Adrenal gland (tissue), 19 donors: ENCODE measurements at places on chromosomes 12 and 14. TPM values are rescaled to one million over a fixed set of nuclear protein-coding genes. Genes with fewer than 3 reads are reported as not detected.

AQP2 gene
- 0.61 TPM for polyA plus RNA-seq

GNS gene
- 44.3 TPM for polyA plus RNA-seq

KRT85 gene
- not detected for polyA plus RNA-seq

HIGD1C gene
- polyA plus RNA-seq, result not detected

REM2 gene
- 0.64 TPM for polyA plus RNA-seq

MYF5 gene
- polyA plus RNA-seq, result not detected

DNA sequence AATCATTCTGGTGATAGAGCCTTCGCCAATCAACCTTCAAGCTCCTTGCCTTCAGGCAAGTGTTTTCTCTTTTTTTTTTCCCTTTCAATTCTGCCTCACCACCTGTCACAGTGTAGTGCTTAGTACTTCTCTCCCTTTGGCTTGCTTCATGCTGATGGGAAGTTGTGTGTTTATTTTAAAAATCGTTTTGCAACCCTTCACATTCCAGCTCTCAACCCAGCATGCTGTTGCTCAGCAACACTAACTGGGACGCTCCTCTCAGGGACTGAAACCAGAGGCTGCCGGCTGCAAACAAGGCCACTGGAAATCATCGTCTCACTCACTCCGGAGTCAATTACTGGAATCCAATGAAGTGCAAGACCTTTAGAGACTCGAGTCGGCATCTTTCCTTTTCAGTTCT is 342.7 kb downstream of the PRKD1 start:
- DNase-seq, result peak; percentile 89
- H3K4me3 ChIP-seq, result no peak overlapping the region
- no peaks in the 10 kb centered on the region for H3K27me3 ChIP-seq

GRCh38 chr12:24134092-24134491 is 184.6 kb upstream of the SOX5 start:
- DNase-seq, result no peak
- H3K4me3 ChIP-seq, result no peak overlapping the region
- H3K4me1 ChIP-seq, result no peaks in the 10 kb centered on the region
- no peak overlapping the region for H3K27ac ChIP-seq
- no peaks in the 10 kb centered on the region for H3K27me3 ChIP-seq

DNA sequence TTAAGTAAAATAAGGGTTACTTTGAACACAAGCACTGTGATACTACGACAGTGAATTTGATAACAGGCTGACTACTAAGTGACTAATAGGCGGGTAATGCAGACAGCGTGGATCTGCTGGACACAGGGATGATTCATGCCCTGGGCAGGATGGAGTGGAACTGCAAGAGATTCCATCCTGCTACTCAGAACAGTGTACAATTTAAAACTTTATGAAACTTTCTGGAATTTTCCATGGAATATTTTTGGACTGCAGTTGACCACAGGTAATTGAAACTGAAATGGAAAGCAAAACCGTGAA is 46.0 kb downstream of the YEATS4 start:
- H3K27me3 ChIP-seq, result no peaks in the 10 kb centered on the region
- no peaks in the 10 kb centered on the region for H3K4me1 ChIP-seq
- peak overlapping the region; percentile 58 for H3K27ac ChIP-seq

DNA sequence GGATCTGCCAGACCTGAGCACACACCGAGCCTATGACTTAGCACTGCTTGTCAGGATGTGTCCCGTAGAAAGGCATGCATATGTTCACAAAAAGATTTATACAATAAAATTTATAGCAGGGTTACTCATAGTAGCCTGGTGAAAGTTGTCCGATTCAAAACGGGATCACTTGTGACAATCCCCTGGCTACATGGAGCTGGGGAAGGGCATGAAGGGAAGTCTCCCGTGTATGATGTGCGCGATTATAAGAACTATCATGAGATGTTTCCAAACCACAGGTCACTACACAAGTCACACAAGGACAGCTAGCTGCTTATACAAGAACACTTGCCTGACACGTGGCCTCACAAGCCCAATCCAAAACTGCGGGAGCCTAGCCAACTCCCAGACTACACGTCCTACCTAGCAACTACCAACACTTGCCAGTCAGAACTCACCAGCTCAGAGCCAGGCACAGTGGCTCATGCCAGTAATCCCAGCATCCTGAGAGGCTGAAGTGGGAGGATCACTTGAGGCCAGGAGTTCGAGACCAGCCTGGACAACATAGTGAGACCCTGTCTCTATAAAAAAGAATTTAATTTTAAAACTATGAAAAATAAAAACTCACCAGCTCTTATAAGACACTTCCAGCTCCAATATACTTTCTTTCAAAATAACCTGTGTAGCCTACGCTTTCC is 7.5 kb upstream of the CDCA4 start:
- H3K4me1 ChIP-seq, result peaks cover 20% of the 10 kb centered on the region
- no peaks in the 10 kb centered on the region for H3K36me3 ChIP-seq
- DNase-seq, result no peak
- no peak overlapping the region for H3K4me3 ChIP-seq
- H3K27me3 ChIP-seq, result no peaks in the 10 kb centered on the region

DNA sequence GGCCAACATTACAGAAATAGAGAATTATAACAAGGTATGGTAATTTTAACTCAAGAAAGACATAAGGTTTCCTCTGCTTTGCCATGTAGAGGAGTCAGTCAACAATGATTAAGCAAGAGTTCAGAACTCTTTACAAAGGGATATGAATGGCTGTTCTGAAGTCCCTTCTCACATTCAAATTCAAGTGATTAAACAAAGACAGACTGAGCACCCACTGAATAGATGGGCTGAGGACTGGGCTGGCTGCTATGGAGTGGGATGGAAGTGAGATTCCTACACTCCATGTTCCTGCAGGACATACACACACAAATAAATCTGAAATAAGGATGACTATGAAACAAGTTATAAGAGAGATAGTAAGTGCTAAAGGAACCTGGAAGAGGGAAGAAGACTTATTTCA is 199.0 kb upstream of the GRIP1 start:
- H3K27ac ChIP-seq, result no peak overlapping the region
- no peaks in the 10 kb centered on the region for H3K4me1 ChIP-seq
- H3K4me3 ChIP-seq, result no peak overlapping the region
- no peaks in the 10 kb centered on the region for H3K36me3 ChIP-seq
- no peaks in the 10 kb centered on the region for H3K27me3 ChIP-seq

GRCh38 chr14:60021619-60022018 is 70.1 kb upstream of the PCNX4 start:
- H3K27ac ChIP-seq, result no peak overlapping the region
- no peak overlapping the region for H3K4me3 ChIP-seq
- no peak for DNase-seq
- no peaks in the 10 kb centered on the region for H3K27me3 ChIP-seq
- H3K36me3 ChIP-seq, result no peaks in the 10 kb centered on the region

- DNase-seq, result no peak
- no peaks in the 10 kb centered on the region for H3K27me3 ChIP-seq
- H3K36me3 ChIP-seq, result no peaks in the 10 kb centered on the region
- H3K4me1 ChIP-seq, result peaks cover 32% of the 10 kb centered on the region
- no peak overlapping the region for H3K27ac ChIP-seq
- H3K4me3 ChIP-seq, result no peak overlapping the region
These were observed 117.6 kb downstream of the NCOR2 start for GRCh38 chr12:124449623-124450375.

DNA sequence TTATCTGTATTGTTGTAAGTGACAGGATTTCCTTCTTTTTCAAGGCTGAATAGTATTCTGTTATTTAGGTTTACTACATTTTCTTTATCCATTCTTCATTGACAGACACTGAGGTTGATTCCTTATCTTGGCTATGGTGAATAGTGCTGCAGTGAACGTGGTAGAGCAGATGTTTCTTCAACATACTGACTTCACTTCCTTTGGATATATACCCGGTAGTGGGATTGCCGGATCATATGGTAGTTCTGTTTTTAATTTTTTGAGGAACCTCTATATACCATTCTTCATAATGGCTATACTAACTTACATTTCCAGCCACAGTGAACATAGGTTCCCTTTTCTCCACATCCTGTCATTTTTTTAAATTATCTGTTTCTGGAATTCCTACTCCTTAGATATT is 21.8 kb downstream of the DERA start:
- H3K4me1 ChIP-seq, result no peaks in the 10 kb centered on the region
- no peak overlapping the region for H3K27ac ChIP-seq
- no peaks in the 10 kb centered on the region for H3K27me3 ChIP-seq
- no peak overlapping the region for H3K4me3 ChIP-seq
- no peaks in the 10 kb centered on the region for H3K36me3 ChIP-seq

- no peaks in the 10 kb centered on the region for H3K36me3 ChIP-seq
- no peak overlapping the region for H3K4me3 ChIP-seq
- H3K27me3 ChIP-seq, result no peaks in the 10 kb centered on the region
These were observed 15.1 kb downstream of the ABHD4 start for GRCh38 chr14:22613106-22613695.

GRCh38 chr12:3173008-3173553 is 95.9 kb downstream of the TSPAN9 start:
- H3K36me3 ChIP-seq, result no peaks in the 10 kb centered on the region
- H3K27me3 ChIP-seq, result no peaks in the 10 kb centered on the region
- no peak overlapping the region for H3K4me3 ChIP-seq
- DNase-seq, result no peak
- no peaks in the 10 kb centered on the region for H3K4me1 ChIP-seq

DNA sequence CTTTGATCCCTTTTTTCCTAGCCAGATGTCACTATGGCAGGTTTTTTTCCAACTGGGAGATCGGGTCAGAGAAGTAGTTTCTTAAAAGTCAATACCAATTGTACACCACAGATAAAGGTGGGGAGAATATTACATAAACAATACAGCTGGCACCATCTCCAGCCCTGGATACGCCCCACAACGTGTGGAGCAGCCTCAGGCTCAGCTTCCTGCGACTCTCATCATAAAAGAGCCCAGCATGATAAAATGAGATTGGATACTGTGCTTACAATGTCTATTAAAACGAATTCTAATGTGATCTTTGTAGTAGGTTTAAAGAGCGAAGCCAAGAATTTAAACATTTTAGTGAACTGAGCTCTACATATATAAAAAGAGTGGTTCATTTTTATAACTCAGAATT is 21.5 kb downstream of the EFCAB11 start:
- H3K27ac ChIP-seq, result no peak overlapping the region
- no peaks in the 10 kb centered on the region for H3K4me1 ChIP-seq
- H3K27me3 ChIP-seq, result no peaks in the 10 kb centered on the region
- H3K36me3 ChIP-seq, result no peaks in the 10 kb centered on the region
- no peak for DNase-seq

GRCh38 chr14:81062816-81063215 is 107.4 kb downstream of the TSHR start:
- H3K27ac ChIP-seq, result no peak overlapping the region
- H3K36me3 ChIP-seq, result no peaks in the 10 kb centered on the region
- no peak overlapping the region for H3K4me3 ChIP-seq
- H3K27me3 ChIP-seq, result no peaks in the 10 kb centered on the region
- DNase-seq, result peak; percentile 18
- H3K4me1 ChIP-seq, result no peaks in the 10 kb centered on the region

- no peak for DNase-seq
- H3K27me3 ChIP-seq, result no peaks in the 10 kb centered on the region
- no peak overlapping the region for H3K4me3 ChIP-seq
- no peak overlapping the region for H3K27ac ChIP-seq
These were observed 759.3 kb downstream of the BCL11B start for GRCh38 chr14:98512501-98513251.

DNA sequence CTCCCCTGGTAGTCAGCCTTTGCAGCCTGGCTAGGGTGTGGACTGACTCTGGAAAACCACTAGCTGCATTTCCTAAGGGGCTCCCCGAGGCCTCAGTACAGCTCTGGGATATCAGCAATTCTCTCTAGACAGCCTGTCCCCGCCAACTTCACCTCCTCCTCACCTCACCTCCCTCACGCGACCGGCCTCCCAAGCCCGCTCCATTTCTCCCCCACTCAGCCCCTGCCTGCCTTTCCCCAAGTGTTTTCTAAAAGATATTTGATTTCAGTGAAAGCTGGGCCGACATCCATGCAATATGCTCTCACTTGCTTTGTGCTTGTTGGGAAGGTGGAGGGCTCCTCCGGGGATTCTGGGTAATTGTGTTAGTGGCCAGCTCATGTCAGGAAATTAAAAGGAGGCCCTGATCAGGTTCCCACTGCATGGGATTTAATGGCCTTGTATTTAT is 91.8 kb downstream of the ESRRB start:
- H3K4me3 ChIP-seq, result no peak overlapping the region
- no peaks in the 10 kb centered on the region for H3K4me1 ChIP-seq
- H3K27me3 ChIP-seq, result peaks cover 4% of the 10 kb centered on the region
- no peaks in the 10 kb centered on the region for H3K36me3 ChIP-seq
- no peak overlapping the region for H3K27ac ChIP-seq
- DNase-seq, result no peak

- no peaks in the 10 kb centered on the region for H3K27me3 ChIP-seq
- no peaks in the 10 kb centered on the region for H3K36me3 ChIP-seq
- DNase-seq, result peak; percentile 69
- H3K4me1 ChIP-seq, result no peaks in the 10 kb centered on the region
- H3K27ac ChIP-seq, result no peak overlapping the region
These were observed 41.9 kb downstream of the ATP23 start for GRCh38 chr12:57983146-57983857.

DNA sequence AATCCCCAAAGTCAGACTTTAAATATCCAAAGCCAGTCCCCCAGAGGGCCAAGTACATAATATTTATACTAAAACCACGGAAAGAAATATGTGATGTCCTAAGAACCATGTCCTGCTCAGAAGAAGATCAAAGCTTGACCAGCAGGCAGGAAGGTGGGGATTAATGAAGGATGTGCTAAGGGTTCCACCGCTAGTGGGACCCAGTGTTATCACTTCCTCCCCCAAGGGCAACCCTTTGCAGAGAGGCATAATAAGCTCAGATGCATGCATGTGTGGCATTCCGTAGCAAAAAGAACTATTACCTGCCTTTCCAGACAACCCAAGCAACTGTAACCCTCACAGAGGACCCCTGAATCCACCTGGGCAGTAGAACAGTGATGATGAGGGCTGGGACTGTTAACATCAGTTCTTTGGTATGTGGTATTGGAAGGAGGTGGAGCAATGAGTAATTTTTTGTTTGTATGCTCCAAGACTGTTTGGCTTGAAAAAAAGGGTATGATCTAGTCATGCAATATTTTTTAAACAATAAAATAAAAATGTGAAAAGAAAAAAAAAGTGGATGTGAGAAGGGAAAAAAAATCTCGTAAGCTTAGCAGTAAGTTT is 71.7 kb upstream of the ETV6 start:
- H3K4me1 ChIP-seq, result peaks cover 4% of the 10 kb centered on the region
- no peaks in the 10 kb centered on the region for H3K27me3 ChIP-seq
- no peaks in the 10 kb centered on the region for H3K36me3 ChIP-seq
- no peak for DNase-seq
- H3K4me3 ChIP-seq, result no peak overlapping the region

- peaks cover 6% of the 10 kb centered on the region for H3K27me3 ChIP-seq
- no peaks in the 10 kb centered on the region for H3K4me1 ChIP-seq
- no peak overlapping the region for H3K27ac ChIP-seq
- no peak overlapping the region for H3K4me3 ChIP-seq
These were observed 19.6 kb downstream of the CCDC60 start for GRCh38 chr12:119354172-119354571.

GRCh38 chr12:88298761-88299242 is 156.7 kb downstream of the TMTC3 start:
- H3K36me3 ChIP-seq, result no peaks in the 10 kb centered on the region
- H3K4me1 ChIP-seq, result no peaks in the 10 kb centered on the region
- no peak overlapping the region for H3K27ac ChIP-seq
- DNase-seq, result no peak

- no peaks in the 10 kb centered on the region for H3K36me3 ChIP-seq
- no peak overlapping the region for H3K4me3 ChIP-seq
- H3K27ac ChIP-seq, result peak overlapping the region; percentile 100
- peaks cover 4% of the 10 kb centered on the region for H3K4me1 ChIP-seq
These were observed 133.5 kb upstream of the KRAS start for GRCh38 chr12:25384038-25384892.
